ENCODE measurements at places on chromosomes 16 and 17.

GRCh38 chr17:2251098-2251497 is 52.5 kb downstream of the SMG6 start:
- peak; percentile 48 for DNase-seq

DNA sequence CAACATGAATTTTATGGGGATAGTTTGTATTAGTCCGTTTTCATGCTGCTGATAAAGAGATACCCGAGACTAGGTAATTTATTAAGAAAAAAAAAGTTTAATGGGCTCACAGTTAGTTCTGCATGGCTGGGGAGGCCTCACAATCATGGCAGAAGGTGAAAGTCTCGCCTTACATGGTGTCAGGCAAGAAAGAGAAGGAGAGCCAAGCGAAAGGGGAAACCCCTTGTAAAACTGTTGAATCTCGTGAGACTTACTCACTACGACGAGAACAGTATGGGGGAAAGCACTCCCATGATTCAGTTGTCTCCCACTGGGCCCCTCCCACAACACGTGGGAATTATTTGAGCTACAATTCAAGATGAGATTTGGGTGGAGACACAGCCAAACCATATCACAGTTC is 181.5 kb downstream of the PRKCA start:
- no peak for DNase-seq

GRCh38 chr16:5416013-5416412 is 318.4 kb upstream of the EEF2KMT start:
- DNase-seq: no peak

DNA sequence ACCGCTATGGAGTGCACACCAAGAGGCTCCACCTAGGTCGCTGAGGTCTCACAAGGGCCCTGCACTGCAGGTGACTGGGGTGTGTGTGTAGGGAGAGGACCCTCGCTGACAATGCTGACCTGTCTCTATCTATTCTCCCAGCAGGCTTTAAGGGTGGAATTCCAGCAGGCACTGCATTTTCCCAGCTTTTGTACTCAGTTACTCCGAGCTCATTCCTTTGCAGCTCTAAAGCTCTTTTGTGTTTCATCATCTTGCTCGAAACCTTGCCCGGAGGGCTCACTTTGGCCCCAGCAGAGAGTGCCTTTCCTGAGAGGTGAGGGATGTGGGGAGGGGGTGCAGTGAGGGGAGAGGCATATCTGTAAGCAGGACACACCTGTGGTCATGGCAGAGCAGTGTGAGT is 39.3 kb downstream of the SMPD3 start:
- no peak for DNase-seq

GRCh38 chr17:80833952-80834892 is 157.4 kb upstream of the CHMP6 start:
- DNase-seq: peak; percentile 84

- no peak for DNase-seq
Measured at GRCh38 chr16:62543516-62543915, 507.3 kb upstream of the CDH8 start.

DNA sequence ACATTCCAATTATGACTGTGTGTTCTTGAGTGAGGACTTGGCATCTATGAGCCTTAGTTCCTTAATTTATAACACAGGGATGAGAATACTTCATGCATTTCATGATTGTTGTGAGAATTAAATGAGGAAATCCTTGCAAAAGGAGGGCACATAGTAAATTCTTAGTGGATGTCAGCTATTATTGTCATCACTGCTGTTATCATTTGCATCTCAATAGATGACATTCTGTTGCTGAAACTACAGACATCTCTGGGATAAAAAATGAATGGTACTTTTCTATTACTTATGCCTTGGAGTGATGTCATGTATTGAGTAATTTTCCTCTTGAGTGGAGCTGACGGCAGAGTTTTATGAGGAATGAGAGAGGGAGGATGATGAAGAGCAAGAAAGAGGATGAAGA is 184.4 kb upstream of the CDH11 start:
- DNase-seq: peak; percentile 38

GRCh38 chr17:29593591-29594518 is 923 bp downstream of the ANKRD13B start:
- DNase-seq: no peak

Measured in fibroblast of upper back skin (primary cell).